Central memory CD4-positive, alpha-beta T cell (primary cell): ENCODE measurements at places on chromosomes 13 and 19.

DNA sequence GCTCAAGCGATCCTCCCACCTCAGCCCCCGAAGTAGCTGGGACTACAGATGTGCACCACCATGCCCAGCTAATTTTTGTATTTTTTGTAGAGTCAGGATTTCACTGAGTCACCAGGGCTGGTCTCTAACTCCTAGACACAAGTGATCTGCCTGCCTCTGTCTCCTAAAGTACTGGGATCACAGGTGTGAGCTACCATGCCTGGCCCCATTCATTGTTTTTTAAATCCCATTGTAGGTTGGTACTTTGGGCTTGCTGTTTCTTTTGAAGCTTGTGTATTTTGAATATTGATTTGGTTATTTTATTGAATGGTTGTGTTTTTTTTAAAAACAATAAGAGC lies 26.7 kb downstream of the ZMYM2 start:
- DNase-seq, result no peak

DNA sequence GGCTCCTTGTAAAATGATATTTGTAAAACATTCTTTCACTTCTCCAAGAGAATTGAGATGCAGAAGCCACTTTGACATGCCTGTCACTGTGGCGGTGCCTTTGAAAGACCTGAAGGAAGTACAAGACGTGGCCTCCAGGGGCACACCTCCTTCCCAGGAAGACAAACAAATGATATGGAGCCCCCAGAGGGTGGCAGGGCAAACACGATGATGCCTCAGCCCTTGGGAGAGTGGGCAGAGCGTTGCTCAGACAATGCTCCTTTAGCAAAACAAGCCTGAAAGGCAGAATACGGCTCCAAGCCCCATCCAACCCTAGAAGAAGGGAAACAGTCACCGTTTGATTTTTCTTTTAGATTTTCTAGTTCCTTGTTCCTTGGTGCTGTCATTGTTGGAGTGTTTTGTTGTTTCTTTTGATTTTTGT lies 9.2 kb upstream of the ATP12A start:
- DNase-seq, result no peak

DNA sequence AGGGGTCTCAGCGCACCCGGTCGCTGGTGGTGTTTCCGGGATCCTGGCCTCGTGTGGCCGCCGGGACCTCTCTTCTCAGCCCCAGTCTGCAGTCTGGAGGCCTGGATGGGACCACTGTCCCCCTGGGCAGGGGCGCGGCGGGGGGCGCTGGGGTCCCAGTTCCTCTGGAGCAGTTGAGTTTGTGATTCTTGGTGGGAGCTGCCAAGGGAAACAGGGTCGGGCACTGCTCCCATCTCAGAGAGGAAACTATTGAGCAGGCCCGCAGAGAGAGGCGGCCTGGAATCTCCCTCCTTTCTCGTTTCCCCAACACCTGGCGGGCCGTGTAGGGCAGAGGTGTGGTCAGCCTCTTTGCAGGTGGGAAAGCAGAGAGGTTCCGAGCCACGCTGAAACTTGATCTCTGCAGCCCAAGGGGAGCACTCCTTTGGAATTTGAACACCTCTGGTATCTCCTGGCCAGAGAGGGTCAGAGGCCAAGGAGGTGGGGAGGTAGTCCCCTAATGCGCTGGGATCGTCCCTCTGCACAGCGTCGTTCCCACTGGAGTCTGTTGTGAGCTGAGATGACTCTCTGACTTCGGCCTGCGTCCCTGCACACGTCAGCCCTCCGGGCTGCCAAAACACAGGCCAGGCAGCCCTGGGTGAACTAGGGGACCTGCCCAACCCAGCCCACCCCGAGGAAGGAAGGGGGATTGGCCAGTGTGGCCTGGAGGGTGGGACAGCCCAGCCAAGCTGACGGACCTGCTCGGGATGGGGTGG lies 741 bp downstream of the PLEKHF1 start:
- peak; percentile 26 for DNase-seq

- no peak for DNase-seq
These were observed 162.1 kb upstream of the MIR17HG start for GRCh38 chr13:91185294-91185863.

DNA sequence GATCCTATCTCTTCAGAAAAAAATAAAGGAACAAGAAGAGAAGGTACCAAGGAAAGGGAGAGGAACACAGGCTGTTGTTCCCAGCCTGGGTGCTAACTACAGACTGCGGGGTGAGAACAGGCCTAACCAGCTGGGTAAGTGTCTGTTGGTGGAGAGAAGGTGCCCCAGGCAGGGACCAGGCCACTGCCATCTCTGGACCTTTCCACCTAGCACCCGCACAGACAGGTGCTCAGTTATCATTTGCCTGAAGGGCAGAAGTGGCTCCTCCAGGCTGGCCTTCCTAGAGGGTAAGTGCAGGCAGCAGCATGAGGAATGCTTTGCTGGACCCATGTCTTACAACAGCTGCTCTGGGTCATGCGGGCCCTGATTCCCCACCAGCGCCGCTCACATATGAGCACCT lies 10.1 kb downstream of the DNMT1 start:
- no peak for DNase-seq

- DNase-seq, result no peak
These were observed 53.8 kb downstream of the KCTD12 start for GRCh38 chr13:76832258-76832988.

DNA sequence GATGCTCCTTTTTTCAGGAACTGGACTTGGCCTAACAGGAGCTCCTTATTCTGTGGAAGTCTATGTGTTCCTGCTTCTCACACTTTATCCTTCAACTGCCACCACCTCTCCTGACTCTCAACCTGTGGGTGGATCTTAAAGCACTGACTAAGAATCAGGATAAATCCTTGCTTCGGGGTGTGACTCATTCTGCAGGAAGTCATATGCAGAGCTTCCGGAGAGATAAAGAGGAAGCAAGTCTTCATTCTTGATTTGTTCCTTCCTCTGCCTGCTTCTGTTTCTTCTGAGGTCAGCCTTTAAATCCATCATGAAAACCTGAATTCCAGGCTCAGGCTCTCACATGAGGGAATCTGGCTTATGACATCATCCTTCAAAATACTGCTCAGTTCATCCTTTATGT lies 137.1 kb upstream of the ATXN8OS start:
- no peak for DNase-seq

DNA sequence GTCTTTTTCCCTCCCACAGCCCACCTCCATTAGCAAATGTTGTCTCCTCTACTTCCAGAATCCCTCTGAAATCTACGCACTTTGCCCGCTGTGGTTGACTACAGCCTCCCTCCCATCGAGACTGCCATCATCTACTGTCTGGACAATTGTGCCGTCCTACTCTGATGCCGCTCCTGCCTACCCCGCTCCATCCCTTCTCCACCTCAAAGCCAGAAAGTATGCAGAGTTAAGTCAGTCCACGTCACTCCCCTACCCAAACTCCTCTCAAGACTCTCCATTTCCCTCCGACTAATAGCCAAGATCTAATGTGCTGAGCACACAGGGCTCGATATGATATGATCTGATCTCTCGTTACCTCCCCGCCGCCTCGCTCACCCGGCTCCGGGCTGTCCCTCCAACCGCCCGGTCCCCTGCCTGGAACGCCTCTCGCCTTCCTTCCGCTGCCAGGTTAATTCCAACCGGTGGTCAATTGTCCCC lies 556 bp downstream of the CACTIN start:
- DNase-seq, result no peak

DNA sequence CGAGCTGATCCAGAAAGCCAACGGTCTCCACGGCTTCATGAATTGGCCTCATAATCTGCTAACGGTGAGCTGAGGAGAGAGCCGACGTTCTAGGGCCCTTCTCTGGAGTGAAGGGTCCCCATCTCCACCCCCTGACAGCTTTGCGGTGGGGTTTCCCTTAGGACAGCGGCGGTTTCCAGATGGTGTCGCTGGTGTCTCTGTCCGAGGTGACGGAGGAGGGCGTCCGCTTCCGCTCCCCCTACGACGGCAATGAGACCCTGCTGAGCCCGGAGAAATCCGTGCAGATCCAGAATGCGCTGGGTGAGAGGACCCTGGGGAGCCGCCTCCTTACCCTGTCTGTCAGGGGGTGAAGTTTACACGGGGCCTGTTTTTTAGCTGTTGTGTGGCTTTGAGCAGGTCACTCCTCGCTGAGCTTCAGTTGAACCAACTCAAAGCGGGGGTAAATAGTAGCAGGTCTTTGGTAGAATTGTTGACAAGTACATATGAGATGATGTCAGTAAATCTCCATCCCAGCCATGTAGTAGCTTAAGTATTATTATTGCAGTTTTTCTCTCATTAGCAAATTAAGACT lies 801 bp downstream of the QTRT1 start:
- no peak for DNase-seq

DNA sequence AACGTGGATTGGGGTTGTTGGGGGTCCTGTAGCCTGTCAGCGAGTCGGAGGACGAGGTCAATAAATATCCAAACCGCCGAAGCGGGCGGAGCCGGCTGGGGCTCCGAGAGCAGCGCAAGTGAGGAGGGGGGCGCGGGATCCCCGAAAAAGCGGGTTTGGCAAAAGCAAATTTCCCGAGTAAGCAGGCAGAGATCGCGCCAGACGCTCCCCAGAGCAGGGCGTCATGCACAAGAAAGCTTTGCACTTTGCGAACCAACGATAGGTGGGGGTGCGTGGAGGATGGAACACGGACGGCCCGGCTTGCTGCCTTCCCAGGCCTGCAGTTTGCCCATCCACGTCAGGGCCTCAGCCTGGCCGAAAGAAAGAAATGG lies 754 bp upstream of the SIX5 start:
- peak; percentile 71 for DNase-seq

DNA sequence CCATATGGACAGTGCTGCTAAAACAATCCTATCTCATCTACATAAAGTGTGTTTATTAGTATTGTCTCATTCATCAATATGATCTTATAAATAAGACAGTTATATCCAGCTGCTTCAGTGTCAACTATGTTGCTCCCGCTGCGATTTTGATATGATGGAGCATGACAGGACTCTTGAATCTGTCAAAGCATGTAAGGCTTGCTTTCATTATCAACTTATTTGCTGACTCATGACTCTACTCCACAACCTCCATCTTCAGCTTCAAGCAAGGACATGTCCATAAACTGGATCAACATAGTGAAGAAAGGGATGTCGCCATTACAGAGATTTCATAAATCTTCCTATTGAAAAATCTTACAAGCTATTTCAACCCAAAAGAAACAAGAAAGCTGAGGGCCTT lies 2812.6 kb downstream of the PCDH9 start:
- DNase-seq, result no peak

- DNase-seq, result no peak
These were observed 37.5 kb upstream of the XPO4 start for GRCh38 chr13:20940083-20940482.

GRCh38 chr19:19338082-19338481 lies 17.5 kb downstream of the MAU2 start:
- no peak for DNase-seq

GRCh38 chr19:33047422-33047821 lies 17.3 kb downstream of the RHPN2 start:
- DNase-seq, result no peak

GRCh38 chr13:63299866-63300394 lies 1884.3 kb upstream of the PCDH20 start:
- DNase-seq, result no peak

GRCh38 chr13:112635323-112635722 lies 47.4 kb upstream of the TUBGCP3 start:
- DNase-seq, result no peak

GRCh38 chr13:48402325-48402932 lies 10.5 kb downstream of the LPAR6 start:
- DNase-seq, result no peak

DNA sequence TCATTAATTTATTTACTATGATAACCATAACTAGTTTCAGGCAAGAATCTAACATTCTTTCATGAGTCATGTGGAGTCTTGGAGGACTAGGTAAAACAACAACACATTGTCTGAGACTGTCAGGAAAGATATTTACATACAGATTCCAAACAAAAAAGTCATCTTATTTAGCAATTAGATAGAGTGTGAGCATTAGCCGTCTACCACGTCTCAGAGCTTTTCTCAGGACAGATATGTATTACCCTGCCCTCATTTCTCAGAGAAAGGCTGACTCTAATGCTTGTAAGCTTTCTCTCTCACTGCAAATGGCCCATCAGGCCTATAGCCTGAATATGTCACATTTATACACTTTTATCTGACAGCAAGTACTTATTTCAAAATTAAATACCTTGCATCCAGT lies 312.1 kb upstream of the PCDH20 start:
- DNase-seq, result no peak
